ENCODE measurements at places on chromosomes 2 and 18. TPM values are rescaled to one million over a fixed set of nuclear protein-coding genes. Genes with fewer than 3 reads are reported as not detected.

The FOXD4L1 gene
- total RNA-seq, result 0.11 TPM

- peak; percentile 74 for DNase-seq
- no peak overlapping the region for H3K27ac ChIP-seq
- no peaks in the 10 kb centered on the region for H3K36me3 ChIP-seq
- H3K4me3 ChIP-seq, result no peak overlapping the region
Measured at GRCh38 chr2:135792401-135793150, 44.4 kb downstream of the LCT start.

The GALNT5 gene
- not detected for total RNA-seq

The CCDC148 gene
- total RNA-seq, result not detected

- no peaks in the 10 kb centered on the region for H3K36me3 ChIP-seq
- H3K4me3 ChIP-seq, result no peak overlapping the region
- no peak overlapping the region for H3K27ac ChIP-seq
Measured at GRCh38 chr2:99735753-99736152, 245.9 kb upstream of the REV1 start.

DNA sequence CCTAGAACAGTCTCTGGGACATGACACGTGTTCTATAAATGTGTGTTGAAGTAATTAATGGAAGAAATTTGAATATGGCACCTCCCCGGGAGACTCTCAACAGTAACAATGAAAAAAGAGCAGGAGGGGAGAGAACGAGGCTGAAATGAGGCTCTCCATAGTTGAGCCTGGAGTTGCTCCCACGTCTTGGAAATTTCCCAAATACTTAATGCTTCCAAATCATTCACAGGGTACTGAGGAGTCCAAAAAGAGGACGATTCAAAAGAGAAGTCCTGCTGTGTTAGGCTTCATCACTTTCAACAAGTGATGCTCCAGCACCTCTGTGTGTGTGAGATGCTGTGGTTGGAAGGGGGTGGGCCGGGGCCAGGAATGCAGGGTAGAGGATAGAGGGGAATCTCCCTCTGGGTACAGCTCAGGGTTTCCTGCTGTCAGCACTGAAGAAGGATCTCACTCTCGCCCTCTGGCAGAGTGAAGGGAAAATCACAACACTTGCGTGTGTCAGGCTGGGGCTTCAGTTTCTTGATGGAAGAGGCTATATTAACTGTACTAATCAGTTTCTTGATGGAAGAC is 18.1 kb upstream of the ZNF407 start:
- no peaks in the 10 kb centered on the region for H3K4me1 ChIP-seq
- H3K27me3 ChIP-seq, result no peaks in the 10 kb centered on the region
- no peak overlapping the region for H3K4me3 ChIP-seq
- no peaks in the 10 kb centered on the region for H3K36me3 ChIP-seq

DNA sequence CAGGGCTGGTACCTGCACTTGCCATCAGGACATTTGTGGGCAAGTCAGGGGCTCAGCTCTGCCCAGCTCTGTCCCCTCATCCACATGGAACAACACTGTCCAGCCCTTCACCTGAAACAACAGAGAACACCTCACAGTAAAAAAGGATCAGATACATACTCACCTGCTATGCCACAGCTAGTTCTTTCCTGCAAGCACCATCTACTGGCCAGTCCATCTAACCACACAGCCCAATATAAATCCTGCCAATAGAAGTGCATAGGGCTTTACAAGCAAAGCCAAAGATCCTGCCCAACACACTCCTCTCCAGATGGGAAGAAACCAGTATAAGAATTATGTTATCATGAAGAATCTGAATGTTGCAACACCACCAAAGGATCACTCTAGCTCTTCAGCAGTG is 52.2 kb upstream of the GALNT13 start:
- no peaks in the 10 kb centered on the region for H3K36me3 ChIP-seq
- DNase-seq, result no peak
- H3K27me3 ChIP-seq, result no peaks in the 10 kb centered on the region
- no peaks in the 10 kb centered on the region for H3K4me1 ChIP-seq
- H3K4me3 ChIP-seq, result no peak overlapping the region

The FBXO36 gene
- total RNA-seq, result 0.76 TPM

GRCh38 chr2:216802516-216803215 is 57.2 kb downstream of the TNP1 start:
- H3K4me1 ChIP-seq, result no peaks in the 10 kb centered on the region
- H3K36me3 ChIP-seq, result no peaks in the 10 kb centered on the region
- no peak for DNase-seq
- no peaks in the 10 kb centered on the region for H3K27me3 ChIP-seq
- no peak overlapping the region for H3K4me3 ChIP-seq
- no peak overlapping the region for H3K27ac ChIP-seq

The FER1L5 gene
- total RNA-seq, result not detected

GRCh38 chr2:26576565-26577441 is 64.4 kb downstream of the CIB4 start:
- no peaks in the 10 kb centered on the region for H3K36me3 ChIP-seq
- no peak overlapping the region for H3K4me3 ChIP-seq
- DNase-seq, result no peak

- no peaks in the 10 kb centered on the region for H3K27me3 ChIP-seq
- H3K36me3 ChIP-seq, result no peaks in the 10 kb centered on the region
- no peak overlapping the region for H3K4me3 ChIP-seq
- DNase-seq, result no peak
- H3K4me1 ChIP-seq, result no peaks in the 10 kb centered on the region
Measured at GRCh38 chr2:48901416-48901815, 145.9 kb upstream of the LHCGR start.

DNA sequence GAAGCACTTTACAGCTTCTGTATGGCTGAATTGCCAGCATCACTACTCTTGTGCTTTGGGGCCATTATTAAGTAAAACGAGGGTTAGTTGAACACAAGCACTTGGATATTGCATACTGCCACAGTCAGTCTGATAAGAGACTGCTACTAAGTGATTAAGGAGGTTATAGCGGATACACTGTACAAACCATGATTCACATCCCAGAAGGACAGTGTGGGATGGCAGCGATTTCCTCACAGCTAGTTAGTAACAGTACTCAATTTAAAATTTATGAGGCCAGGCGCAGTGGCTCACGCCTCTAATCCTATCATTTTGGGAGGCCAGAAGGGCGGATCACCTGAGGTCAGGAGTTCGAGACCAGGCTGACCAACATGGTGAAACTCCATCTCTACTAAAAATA is 2.6 kb upstream of the BMPR2 start:
- H3K36me3 ChIP-seq, result no peaks in the 10 kb centered on the region
- H3K4me1 ChIP-seq, result no peaks in the 10 kb centered on the region
- no peak overlapping the region for H3K27ac ChIP-seq

The NT5C1B gene
- total RNA-seq, result not detected

The ABCG8 gene
- 34.0 TPM for total RNA-seq

The FN1 gene
- 2,092 TPM for total RNA-seq

DNA sequence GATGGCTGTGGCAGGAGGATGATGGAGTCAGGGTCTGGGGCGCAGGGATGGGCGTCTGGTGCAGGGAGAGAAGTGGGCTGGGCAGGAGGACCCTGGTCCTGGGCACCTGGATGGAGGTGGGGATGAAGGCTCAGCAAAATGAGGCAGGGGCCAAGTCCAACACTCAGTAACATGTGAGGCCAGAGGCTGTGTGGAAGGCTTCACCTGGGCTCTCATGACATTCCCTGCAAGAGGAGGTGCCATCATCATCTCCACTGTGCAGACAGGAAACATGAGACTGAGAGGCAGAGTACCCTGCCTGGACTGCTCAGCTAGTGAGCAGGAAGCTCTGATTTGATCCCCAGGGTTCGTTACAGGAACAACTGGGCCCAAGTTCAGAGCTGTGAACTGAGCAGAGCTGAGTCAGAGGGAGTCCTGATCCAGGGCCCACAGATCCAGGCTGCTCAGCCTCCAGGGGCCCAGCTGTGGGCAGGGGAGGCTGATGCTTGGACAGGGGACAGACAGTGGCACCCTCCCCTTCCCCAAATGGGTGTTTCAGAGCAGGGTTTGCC is 36.9 kb downstream of the HJURP start:
- H3K4me3 ChIP-seq, result no peak overlapping the region
- H3K27me3 ChIP-seq, result no peaks in the 10 kb centered on the region
- H3K36me3 ChIP-seq, result no peaks in the 10 kb centered on the region
- no peak for DNase-seq
- H3K27ac ChIP-seq, result no peak overlapping the region
- no peaks in the 10 kb centered on the region for H3K4me1 ChIP-seq

- no peaks in the 10 kb centered on the region for H3K36me3 ChIP-seq
- no peak overlapping the region for H3K27ac ChIP-seq
- no peak overlapping the region for H3K4me3 ChIP-seq
- no peak for DNase-seq
- no peaks in the 10 kb centered on the region for H3K4me1 ChIP-seq
Measured at GRCh38 chr2:217562871-217563480, 439.8 kb downstream of the TNS1 start.

DNA sequence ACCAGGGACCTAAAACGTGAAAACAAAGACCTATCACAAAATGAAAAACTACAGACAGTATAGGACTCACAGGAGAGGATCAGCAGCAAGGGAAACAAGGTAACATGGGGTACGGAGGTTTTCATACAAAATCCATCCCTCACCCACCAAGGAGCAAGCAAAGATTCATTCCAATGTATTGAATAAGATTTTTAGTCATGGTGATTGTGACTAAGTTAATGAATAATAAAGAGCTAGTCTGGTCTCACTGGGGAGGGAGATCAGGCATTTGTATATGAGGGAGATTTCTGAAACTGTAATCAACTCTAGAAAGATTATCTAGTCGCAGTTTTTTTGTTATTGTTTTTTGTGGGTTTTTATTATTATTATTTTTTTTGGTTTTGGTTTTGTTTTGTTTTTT is 336.5 kb upstream of the MMADHC start:
- no peak for DNase-seq
- no peak overlapping the region for H3K27ac ChIP-seq

- H3K4me3 ChIP-seq, result no peak overlapping the region
- no peak for DNase-seq
- no peaks in the 10 kb centered on the region for H3K4me1 ChIP-seq
- no peak overlapping the region for H3K27ac ChIP-seq
- no peaks in the 10 kb centered on the region for H3K27me3 ChIP-seq
Measured at GRCh38 chr2:26700078-26700477, 7.6 kb downstream of the KCNK3 start.

DNA sequence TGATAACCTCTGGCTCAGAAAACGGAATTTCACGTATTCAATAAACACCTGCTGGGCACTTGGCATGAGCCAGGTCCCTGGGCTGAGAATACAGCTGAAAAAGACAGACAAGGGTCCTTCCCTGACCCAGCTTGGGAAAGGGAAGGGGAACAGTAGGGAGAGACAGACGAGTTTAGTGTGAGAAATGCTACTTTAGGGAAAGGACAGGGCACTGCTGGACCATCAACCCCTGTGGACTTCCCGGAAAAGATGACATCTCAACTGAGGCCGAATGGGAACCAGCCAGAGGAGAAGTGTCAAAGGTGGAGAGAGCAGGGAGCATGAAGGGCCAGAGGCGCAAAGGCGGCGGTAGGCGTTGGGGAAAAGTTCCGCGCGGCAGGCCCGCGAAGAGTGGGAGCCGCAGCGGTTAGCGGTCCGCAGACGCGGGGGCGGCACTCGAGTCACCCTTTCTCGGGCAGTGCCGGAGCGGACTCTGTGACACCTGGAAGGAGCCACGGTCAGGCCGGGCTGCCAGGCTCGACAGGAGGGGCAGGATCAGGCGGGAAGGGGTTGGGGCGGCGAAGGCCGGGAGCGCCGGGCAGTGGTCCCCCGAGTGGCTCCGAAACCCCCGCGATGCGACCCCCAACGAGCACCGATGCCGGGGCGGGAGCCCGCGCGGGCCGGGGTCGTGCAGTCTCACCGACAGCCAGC is 519 bp downstream of the TEX261 start:
- H3K27ac ChIP-seq, result peak overlapping the region; percentile 62
- H3K36me3 ChIP-seq, result no peaks in the 10 kb centered on the region
- H3K4me3 ChIP-seq, result peak overlapping the region; percentile 98

GRCh38 chr2:150679456-150680120 is 192.1 kb upstream of the RND3 start:
- no peaks in the 10 kb centered on the region for H3K36me3 ChIP-seq
- H3K4me1 ChIP-seq, result peaks cover 14% of the 10 kb centered on the region
- DNase-seq, result no peak
- H3K4me3 ChIP-seq, result no peak overlapping the region

- H3K4me3 ChIP-seq, result no peak overlapping the region
- H3K4me1 ChIP-seq, result no peaks in the 10 kb centered on the region
- no peak for DNase-seq
- H3K27ac ChIP-seq, result no peak overlapping the region
- no peaks in the 10 kb centered on the region for H3K27me3 ChIP-seq
- no peaks in the 10 kb centered on the region for H3K36me3 ChIP-seq
Measured at GRCh38 chr2:24101992-24102391, 17.4 kb upstream of the TP53I3 start.

- H3K27me3 ChIP-seq, result no peaks in the 10 kb centered on the region
- H3K4me1 ChIP-seq, result no peaks in the 10 kb centered on the region
- no peak for DNase-seq
- H3K27ac ChIP-seq, result no peak overlapping the region
Measured at GRCh38 chr2:126506786-126507185, 149.2 kb upstream of the GYPC start.

DNA sequence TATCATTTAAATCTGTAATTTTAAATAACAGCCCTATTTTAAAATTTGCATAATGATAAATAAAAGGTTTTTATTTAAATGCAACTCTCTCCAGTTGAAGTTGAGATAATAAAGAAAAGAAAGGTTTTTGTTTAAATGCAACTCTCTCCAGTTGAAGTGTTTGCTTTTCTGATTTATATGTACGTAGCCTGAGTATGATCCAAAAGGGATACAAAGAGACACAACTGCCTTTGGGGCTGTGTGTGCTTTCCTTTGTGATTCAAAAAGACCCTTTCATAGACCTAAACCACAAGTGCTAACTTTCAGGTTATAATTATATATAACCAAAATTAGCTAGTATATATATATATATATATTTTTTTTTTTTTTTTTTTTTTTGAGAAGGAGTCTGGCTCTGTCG is 76.2 kb upstream of the MFF start:
- no peak overlapping the region for H3K27ac ChIP-seq
- H3K27me3 ChIP-seq, result no peaks in the 10 kb centered on the region
- H3K36me3 ChIP-seq, result no peaks in the 10 kb centered on the region
- no peak for DNase-seq
- no peak overlapping the region for H3K4me3 ChIP-seq

DNA sequence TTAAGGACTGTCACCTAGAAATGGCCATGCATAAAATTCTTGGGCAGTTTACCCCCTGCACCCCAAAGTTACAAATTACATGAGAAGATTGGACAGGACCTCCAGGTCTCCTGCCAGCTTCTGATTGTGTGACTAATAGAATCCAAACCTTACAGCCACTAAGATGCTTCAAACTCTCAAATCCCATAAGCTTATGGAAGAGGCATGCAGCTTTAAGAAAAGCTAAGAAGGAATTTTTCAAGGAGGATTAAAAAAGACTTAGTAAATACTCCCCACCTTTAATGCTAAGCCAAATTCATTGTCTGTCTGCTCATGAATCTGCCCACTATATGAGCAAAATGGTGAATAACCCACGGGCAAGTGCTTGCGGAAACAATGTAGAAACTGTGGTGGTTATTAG is 86.3 kb downstream of the MAIP1 start:
- no peaks in the 10 kb centered on the region for H3K27me3 ChIP-seq
- H3K4me3 ChIP-seq, result no peak overlapping the region
- DNase-seq, result no peak
- H3K4me1 ChIP-seq, result no peaks in the 10 kb centered on the region
- H3K27ac ChIP-seq, result no peak overlapping the region

The LOXL3 gene
- total RNA-seq, result 3.3 TPM
